Activated CD4-positive, alpha-beta T cell treated with anti-CD3 and anti-CD28 coated beads, Interleukin-2, amount 50 U/mL, for 1 hour (primary cell): ENCODE measurements at places on chromosomes 3 and 15.

DNA sequence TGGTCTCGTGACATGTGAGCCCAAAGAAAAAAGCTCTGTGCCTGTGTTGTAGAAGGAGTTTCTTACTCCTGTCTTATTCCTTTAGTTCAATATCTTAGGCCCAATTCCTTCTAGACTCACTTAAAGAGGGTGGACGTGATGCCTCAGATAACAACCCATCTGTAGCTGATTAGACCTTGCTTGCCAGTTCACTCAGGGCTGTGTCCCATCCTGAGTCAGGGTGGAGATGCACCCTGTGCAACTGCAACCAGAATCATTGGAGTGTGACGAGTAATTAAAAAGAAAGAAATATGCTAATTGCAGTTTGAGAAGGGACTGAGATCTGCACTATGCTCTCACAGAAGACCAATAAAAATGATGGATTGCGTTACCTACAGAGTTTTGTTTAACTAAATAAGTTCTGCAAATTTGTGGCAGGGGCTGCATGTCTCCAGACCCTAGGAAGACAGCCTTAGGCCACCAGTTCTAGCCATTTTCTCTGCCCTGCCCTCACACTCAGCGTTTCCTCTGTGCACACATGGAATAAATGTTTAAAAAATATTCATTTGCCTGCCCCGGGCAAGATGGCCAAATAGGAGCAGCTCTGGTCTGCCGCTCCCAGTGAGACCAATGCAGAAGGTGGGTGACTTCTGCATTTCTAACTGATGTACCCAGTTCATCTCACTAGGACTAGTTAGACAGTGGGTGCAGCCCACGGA, 83.0 kb downstream of the MOBP start:
- no peak for DNase-seq

DNA sequence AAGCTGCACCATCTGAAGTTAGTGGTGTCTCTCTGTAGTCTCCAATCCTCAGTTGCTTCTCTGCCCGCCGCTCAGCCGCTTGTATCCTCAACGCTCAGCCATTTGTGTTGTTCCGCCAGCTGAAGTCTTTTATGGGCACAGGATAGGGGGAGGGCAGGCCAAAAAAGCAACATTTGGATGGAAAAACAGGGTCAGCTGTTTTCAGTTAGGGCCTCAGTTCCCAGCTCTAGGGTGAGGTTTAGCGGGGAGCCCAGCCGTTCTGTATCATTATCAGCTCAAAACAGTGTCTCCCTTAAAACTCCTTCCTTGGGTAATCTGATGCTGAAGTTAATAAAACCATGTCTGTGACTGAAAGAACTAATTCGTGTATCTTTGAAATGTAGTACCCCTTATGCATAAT, 329.5 kb upstream of the AZI2 start:
- no peak for DNase-seq

GRCh38 chr15:68888419-68888818, 41.9 kb upstream of the SPESP1 start:
- DNase-seq, result no peak

DNA sequence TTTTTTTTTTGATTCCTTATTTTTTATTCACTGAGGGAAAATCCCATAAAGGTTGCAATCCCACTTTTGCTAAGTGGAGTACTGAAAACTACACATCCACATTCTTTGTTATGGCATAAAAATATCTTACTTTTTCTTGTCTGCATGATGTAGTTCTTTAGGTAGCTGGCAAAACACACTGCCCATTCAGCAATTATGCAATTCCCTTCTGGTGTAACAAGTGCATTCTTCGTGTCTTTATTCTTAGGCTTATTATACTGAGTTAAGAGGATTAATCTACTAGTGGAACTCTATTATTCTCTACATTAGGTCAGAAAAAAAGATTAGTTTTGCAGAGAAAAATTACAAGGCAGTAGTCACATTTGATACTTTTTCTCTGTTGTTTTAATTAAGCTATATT, 403.8 kb upstream of the GBE1 start:
- no peak for DNase-seq

- DNase-seq, result no peak
Measured at GRCh38 chr15:62107571-62108121, 40.9 kb downstream of the C2CD4A start.

- DNase-seq, result no peak
Measured at GRCh38 chr3:118909763-118910162, 124.9 kb downstream of the IGSF11 start.

- no peak for DNase-seq
Measured at GRCh38 chr3:100591411-100591810, 18.0 kb upstream of the ADGRG7 start.
